ENCODE measurements at places on chromosomes 7 and 10. TPM values are rescaled to one million over a fixed set of nuclear protein-coding genes. Genes with fewer than 3 reads are reported as not detected.

GRCh38 chr10:131723297-131724168 lies 177.3 kb upstream of the PPP2R2D start:
- DNase-seq = no peak
- no peak overlapping the region for H3K4me3 ChIP-seq
- H3K27me3 ChIP-seq = no peaks in the 10 kb centered on the region
- H3K36me3 ChIP-seq = no peaks in the 10 kb centered on the region

GRCh38 chr7:97757824-97758223 lies 25.9 kb downstream of the TAC1 start:
- H3K4me1 ChIP-seq = no peaks in the 10 kb centered on the region
- DNase-seq = no peak
- no peak overlapping the region for H3K27ac ChIP-seq
- no peaks in the 10 kb centered on the region for H3K36me3 ChIP-seq
- no peaks in the 10 kb centered on the region for H3K27me3 ChIP-seq
- no peak overlapping the region for H3K4me3 ChIP-seq

GRCh38 chr10:47165168-47165710 lies 134.8 kb upstream of the GDF10 start:
- H3K27me3 ChIP-seq = no peaks in the 10 kb centered on the region
- H3K27ac ChIP-seq = peak overlapping the region; percentile 85
- H3K4me3 ChIP-seq = peak overlapping the region; percentile 37
- DNase-seq = no peak

Gene DOCK4
- 31.7 TPM for total RNA-seq

Gene KAZALD1
- total RNA-seq = 4.9 TPM

DNA sequence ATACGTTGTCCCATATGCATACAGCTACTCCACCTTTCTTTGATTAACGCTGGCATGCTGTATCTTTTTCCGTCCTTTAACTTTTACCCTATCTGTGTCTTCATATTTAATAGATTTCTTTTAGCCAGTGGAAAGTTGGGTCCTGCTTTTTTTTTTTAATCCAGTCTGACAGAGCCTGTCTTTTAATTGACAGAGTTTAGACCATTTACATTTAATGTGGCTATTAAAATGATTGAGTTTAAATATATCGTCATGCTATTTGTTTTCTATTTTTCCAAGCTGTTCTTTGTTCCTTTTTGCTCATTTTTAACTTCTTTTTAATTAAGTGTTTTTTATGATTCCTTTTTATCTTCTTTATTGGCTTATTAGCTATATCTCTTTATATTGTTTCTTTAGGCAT lies 217.6 kb upstream of the NEBL start:
- no peak for DNase-seq
- no peaks in the 10 kb centered on the region for H3K27me3 ChIP-seq
- no peak overlapping the region for H3K27ac ChIP-seq
- H3K4me3 ChIP-seq = no peak overlapping the region
- no peaks in the 10 kb centered on the region for H3K36me3 ChIP-seq

GRCh38 chr7:131581241-131582051 lies 25.0 kb upstream of the PODXL start:
- no peaks in the 10 kb centered on the region for H3K27me3 ChIP-seq
- no peak overlapping the region for H3K4me3 ChIP-seq
- no peaks in the 10 kb centered on the region for H3K36me3 ChIP-seq
- peak; percentile 21 for DNase-seq

Gene POT1
- 35.1 TPM for total RNA-seq

- no peaks in the 10 kb centered on the region for H3K36me3 ChIP-seq
- no peak overlapping the region for H3K4me3 ChIP-seq
- no peak overlapping the region for H3K27ac ChIP-seq
- H3K4me1 ChIP-seq = no peaks in the 10 kb centered on the region
- H3K27me3 ChIP-seq = no peaks in the 10 kb centered on the region
Measured at GRCh38 chr7:42946627-42946950, 14.4 kb downstream of the MRPL32 start.

- H3K27ac ChIP-seq = no peak overlapping the region
- no peaks in the 10 kb centered on the region for H3K27me3 ChIP-seq
- H3K4me1 ChIP-seq = no peaks in the 10 kb centered on the region
- no peak overlapping the region for H3K4me3 ChIP-seq
Measured at GRCh38 chr7:2217716-2218443, 14.9 kb downstream of the MAD1L1 start.

GRCh38 chr10:50533296-50533695 lies 90.5 kb downstream of the SGMS1 start:
- no peaks in the 10 kb centered on the region for H3K4me1 ChIP-seq
- no peaks in the 10 kb centered on the region for H3K36me3 ChIP-seq
- DNase-seq = no peak
- H3K27me3 ChIP-seq = no peaks in the 10 kb centered on the region
- no peak overlapping the region for H3K27ac ChIP-seq

DNA sequence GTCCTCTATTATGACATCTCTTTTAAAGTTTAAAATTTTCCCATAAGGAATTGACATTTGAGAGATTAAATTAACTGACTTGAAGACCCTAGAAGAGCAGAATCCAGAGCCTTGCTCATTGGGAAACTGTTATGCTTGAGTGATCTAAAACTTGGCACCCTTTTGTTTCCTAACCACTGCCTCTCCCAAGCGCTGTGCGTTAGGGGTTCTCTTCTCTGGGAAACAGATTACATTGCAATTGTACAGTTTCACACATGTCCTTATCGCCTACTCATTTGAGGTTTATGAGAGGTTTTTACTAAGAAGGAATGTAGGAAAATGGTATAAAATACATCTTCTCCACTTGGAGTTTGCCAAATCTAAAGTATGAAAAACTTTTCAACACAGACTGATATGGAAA lies 126.8 kb upstream of the AMPH start:
- no peak overlapping the region for H3K27ac ChIP-seq
- H3K4me3 ChIP-seq = no peak overlapping the region
- DNase-seq = no peak
- no peaks in the 10 kb centered on the region for H3K27me3 ChIP-seq
- H3K4me1 ChIP-seq = no peaks in the 10 kb centered on the region
- no peaks in the 10 kb centered on the region for H3K36me3 ChIP-seq

GRCh38 chr10:8009031-8009430 lies 45.5 kb upstream of the GATA3 start:
- no peak overlapping the region for H3K4me3 ChIP-seq
- H3K4me1 ChIP-seq = no peaks in the 10 kb centered on the region
- no peak for DNase-seq

DNA sequence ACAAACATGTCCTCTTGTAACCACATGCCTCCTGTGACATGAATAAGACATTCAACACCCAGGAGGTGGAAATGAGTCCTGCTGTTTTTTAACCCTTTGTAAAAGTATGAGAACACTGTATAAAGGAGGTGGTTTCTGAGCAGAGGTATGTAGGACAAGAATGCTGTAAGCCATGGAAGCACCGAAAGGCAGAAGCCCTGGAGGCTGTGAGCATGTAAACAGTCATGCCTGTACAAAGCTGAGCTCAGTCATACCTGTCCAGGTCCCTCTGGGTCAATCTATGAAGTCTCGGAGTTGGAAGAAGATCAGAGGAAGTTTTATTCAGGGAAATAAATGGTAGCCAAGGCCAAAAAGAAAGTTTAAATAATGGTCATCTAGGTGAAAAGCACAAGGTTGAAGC lies 34.7 kb upstream of the XPNPEP1 start:
- H3K4me1 ChIP-seq = no peaks in the 10 kb centered on the region
- no peak for DNase-seq
- H3K27me3 ChIP-seq = no peaks in the 10 kb centered on the region
- H3K36me3 ChIP-seq = no peaks in the 10 kb centered on the region

GRCh38 chr7:128879939-128880746 lies 17.5 kb downstream of the ATP6V1F start:
- no peaks in the 10 kb centered on the region for H3K4me1 ChIP-seq
- H3K36me3 ChIP-seq = no peaks in the 10 kb centered on the region
- no peak overlapping the region for H3K4me3 ChIP-seq
- no peak overlapping the region for H3K27ac ChIP-seq
- peak; percentile 48 for DNase-seq

- no peaks in the 10 kb centered on the region for H3K4me1 ChIP-seq
- H3K27me3 ChIP-seq = no peaks in the 10 kb centered on the region
- no peak for DNase-seq
- no peak overlapping the region for H3K27ac ChIP-seq
Measured at GRCh38 chr10:81889181-81889769, 14.3 kb downstream of the NRG3 start.

DNA sequence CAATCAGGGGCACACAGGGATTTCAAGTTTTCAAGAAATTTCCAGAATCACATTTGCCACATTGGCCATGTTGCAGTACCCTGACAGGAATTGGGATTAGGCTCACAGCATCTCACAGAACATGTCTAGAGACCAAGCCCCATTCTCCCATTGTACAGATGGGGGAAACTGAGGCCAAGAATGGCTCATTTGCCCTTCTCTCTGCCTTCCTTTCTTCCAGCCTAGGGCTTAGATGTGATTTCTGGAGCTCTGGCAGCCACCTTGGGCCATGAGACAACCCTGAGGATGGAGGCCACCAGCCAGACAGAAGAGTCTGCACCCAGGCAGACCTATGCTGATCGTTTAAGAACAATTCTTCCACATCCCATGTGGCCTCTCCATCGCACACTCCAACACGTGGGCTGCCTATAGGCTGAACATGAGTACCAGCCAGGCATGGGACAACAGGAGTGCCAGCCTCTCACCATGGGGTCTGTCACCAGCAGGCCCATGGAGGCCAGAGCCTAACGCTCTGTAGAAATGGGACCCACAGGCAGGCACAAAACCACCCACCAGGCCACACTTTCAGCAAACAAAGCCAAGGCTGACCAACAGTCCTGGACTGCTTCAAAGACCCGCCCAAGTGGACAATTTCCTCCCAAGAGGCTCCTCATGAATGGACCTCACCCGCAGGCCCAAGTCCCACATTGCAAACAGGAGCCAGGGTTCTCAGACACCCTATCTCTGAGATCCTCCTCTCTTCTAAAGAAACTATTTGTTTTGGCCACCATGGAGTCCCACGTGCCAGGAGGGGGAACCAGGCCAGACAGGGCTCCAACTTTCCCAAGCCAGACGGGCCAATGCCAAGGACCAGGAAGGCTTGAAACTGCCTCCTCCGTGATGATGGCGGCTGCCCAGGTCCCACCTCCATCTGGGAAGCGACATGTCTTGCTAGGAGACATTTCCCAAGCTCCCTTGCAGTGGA lies 20.7 kb downstream of the PDGFA start:
- no peak for DNase-seq
- no peaks in the 10 kb centered on the region for H3K36me3 ChIP-seq
- H3K4me3 ChIP-seq = no peak overlapping the region
- no peaks in the 10 kb centered on the region for H3K27me3 ChIP-seq
- H3K27ac ChIP-seq = peak overlapping the region; percentile 35

DNA sequence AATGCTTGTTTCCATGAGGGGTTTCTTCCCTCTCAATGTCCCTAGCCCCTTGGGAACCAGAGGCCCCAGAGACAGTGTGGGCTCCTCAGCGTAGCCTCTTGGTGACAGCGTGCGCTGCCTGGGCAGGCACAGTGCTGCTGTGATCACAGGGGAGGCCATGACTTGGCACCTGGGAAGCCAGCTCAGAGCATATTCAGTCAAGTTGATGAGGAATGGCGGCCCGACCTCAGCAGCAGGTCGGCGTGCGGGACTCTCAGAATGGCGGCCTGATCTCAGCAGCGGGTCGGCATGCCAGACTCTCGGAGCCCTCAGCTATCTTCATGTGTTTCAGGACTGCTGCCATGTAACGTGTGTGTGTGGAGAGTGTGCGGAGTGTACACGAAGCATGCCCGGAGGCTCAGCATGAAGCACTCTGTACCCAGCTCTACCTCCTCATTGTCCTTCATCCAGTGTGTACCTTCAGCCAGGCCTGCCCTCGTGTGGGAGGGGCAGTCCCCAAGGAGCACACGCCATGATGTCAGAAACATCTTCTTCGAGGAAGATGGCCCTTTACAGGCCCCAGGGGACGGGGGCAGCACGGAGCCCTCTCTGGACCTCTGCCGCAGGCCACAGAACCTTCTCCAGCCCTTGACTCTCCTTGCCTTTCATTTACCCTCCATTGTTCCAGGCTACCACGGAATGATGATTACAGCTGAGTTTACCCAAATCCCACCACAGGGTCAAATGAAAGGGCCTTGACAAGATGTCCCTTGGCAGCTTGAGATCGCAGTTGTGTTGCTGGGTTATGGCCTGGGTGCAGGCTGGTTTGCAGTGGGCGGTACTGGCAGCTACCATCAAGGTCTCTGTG lies 130.4 kb downstream of the SMURF1 start:
- H3K4me1 ChIP-seq = no peaks in the 10 kb centered on the region
- H3K4me3 ChIP-seq = no peak overlapping the region
- H3K27ac ChIP-seq = no peak overlapping the region
- peaks cover 15% of the 10 kb centered on the region for H3K36me3 ChIP-seq
- DNase-seq = no peak

Gene COX15
- total RNA-seq = 32.2 TPM
